ENCODE measurements at places on chromosomes 3 and 15.

GRCh38 chr3:123597561-123597960, 12.7 kb upstream of the HACD2 start:
- no peak for DNase-seq

- DNase-seq, result no peak
Measured at GRCh38 chr3:37826933-37827332, 34.7 kb upstream of the CTDSPL start.

GRCh38 chr15:65938604-65939003, 69.3 kb downstream of the RAB11A start:
- no peak for DNase-seq

DNA sequence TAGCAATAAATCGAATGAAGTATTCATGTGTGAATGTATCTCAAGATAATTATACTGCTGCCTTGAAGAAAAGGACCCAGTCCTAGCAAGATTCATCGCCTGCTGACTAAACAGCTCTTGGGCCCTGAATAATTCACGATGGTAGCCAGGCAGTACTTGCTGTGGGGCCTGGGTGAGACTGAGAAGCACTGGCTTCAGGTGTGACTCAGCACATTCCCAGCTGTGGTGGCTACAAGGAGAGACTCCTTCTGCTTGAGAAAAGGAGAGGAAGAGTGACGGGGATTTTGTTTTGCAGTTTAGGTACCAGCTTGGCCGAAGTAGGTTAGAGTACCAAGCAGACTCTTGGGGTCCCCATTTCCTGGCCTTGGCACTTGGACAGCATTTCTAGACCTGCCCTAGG, 47.6 kb upstream of the CD200R1L start:
- no peak for DNase-seq

DNA sequence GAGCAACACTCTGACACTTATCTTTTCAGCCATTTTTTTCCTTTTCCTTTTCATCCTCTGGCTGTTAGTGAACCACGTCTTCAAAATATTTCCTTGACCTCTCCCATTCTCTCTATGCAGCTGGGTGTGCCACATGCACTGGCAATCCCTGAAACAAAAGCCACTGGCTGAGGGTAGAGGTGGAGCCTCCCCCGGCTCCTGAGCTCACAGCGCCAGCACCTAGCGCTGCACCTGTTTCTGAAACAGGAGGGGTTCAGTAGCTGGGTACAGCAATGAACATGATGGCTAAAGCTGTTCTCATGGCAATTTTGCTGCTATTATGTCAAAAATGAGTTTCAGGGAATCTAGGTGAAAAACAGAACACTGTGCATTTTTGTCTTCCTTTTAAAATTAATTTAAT, 314.7 kb upstream of the ATP10A start:
- DNase-seq, result no peak

DNA sequence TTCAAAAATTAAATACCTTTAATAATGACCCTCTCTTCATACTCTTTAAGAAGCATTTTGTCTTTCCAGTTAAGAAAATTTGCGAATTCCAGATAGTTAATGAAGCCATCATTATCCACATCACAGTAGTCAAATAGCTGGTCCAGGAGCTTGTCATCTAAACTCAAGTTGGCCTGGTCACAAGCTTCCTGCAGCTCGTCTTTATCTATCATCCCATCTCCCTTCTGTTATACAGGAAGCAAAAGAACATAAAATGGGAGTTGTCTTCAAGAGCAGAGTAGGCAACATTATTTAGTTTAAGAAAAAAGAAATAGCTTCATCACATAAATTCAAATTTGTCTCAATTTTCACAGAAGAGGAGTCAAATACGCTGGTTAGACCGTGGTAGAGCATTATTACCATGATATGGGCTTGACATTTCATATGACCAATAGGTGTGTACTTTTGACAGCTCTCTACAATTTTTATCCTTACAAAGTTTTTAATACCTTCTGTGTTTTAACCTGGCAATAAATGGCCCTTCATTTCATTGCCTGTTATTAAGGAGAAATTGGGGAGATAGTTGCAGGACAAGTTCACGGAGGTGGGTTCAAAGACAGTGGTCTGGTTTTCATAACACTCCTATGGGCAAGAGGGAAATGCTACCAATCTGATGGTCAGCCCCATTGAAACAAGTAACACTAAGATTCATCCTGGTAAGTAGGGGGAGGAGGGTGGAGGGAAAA, 45.4 kb downstream of the EFHB start:
- DNase-seq, result no peak

DNA sequence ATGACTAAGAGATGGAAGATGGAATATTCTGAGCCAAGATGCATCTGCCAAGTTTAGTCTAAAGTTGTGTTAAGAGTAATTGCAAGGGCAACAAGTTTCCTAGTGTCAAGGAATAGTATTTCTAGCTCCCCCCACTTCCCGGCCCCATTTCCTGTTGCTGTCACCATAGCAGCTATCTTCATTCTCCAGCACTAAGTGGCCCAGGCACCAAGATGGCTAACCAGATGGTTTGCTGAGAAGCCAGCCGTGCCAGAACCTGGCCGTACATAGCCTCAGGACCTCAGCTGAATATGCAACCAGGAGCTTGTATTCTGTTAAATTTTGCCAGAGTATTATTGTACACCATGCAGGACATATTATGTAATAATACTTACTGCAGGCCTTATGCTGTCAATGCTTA, 108.8 kb upstream of the UMPS start:
- DNase-seq, result no peak

GRCh38 chr3:159323848-159324247, 522.0 kb downstream of the MFSD1 start:
- no peak for DNase-seq

DNA sequence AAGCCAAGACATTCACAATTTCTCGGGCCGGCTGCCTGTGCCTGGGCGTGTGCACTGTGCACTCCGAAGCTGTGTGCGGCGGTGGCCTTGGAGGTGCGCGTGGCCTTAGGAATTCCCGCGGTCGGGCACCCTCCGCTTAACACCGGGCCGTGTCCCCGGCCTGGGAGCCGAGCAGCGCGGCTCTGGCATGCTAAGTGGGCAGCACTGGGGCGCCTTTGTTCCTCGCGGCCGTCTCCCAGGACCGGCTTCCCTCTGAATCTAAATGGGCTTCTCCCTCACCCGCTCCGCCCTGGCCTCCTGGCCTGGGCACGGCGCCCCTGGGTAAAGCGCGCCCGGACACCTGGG, 498 bp upstream of the ARNT2 start:
- DNase-seq, result no peak

- DNase-seq, result no peak
Measured at GRCh38 chr3:61595288-61595687, 33.9 kb downstream of the PTPRG start.

DNA sequence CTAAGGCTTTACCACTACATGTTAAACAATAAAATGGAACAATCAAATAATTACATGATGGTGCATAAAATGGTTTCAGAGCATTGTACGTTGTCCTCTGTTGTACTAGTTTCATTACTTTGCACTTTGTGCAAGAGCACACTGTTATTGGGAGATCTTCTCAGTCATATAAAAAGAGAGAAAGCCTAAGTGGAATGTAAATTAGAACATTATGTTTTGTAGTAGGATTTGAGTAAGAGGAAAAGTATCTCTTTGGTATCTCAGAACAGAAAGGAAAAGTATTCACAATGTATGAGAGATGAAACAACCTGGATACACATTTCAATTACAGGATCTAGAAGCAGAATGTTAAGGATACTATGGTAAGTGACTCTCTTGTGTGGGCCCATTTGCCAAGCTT, 26.9 kb upstream of the PLSCR2 start:
- DNase-seq, result no peak

GRCh38 chr3:48505968-48506504, 2.1 kb upstream of the SHISA5 start:
- no peak for DNase-seq

DNA sequence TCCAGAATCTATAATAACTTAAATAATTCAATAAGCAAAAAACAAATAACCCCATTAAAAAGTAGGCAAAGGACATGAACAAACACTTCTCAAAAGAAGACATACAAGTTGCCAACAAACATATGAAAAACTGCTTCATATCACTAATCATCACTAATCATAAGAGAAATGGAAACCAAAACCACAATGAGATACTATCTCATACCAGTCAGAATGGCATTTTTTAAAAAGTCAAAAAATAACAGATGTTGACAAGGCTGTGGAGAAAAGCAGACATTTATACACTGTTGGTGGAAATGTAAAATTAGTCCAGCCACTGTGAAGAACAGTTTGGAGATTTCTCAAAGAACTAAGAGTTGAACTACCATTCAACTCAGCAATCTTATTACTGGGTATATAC, 19.5 kb upstream of the ZMAT3 start:
- DNase-seq, result no peak

Data from activated CD4-positive, alpha-beta T cell treated with anti-CD3 and anti-CD28 coated beads, Interleukin-2, amount 10 ng/mL, durations not matched to agents 7 days and 5 days (primary cell).